Activated CD4-positive, CD25-positive, alpha-beta regulatory T cell (primary cell): ENCODE measurements at places on chromosomes 1 and 21.

DNA sequence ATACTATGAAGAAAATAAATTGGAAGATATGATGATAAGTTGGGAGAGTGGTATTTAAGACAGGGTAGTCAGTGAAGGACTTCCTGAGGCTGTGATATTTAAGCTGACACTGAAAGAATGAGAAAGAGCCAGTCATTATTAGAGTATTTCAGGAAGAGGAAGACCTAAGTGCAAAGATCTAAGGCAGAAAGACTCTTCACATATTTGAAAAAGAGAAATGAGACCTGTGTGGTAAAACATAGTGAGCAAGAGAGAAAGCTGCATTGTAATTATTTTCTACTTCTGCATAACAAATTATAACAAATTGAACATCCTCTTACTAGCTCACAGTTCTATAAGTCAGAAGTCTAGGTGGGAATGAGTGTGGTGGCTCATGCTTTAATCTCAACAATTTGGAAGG lies 34.6 kb upstream of the DOCK7 start:
- DNase-seq, result no peak

- DNase-seq, result no peak
Observed at GRCh38 chr1:46643368-46643775, 24.8 kb downstream of the ATPAF1 start.

DNA sequence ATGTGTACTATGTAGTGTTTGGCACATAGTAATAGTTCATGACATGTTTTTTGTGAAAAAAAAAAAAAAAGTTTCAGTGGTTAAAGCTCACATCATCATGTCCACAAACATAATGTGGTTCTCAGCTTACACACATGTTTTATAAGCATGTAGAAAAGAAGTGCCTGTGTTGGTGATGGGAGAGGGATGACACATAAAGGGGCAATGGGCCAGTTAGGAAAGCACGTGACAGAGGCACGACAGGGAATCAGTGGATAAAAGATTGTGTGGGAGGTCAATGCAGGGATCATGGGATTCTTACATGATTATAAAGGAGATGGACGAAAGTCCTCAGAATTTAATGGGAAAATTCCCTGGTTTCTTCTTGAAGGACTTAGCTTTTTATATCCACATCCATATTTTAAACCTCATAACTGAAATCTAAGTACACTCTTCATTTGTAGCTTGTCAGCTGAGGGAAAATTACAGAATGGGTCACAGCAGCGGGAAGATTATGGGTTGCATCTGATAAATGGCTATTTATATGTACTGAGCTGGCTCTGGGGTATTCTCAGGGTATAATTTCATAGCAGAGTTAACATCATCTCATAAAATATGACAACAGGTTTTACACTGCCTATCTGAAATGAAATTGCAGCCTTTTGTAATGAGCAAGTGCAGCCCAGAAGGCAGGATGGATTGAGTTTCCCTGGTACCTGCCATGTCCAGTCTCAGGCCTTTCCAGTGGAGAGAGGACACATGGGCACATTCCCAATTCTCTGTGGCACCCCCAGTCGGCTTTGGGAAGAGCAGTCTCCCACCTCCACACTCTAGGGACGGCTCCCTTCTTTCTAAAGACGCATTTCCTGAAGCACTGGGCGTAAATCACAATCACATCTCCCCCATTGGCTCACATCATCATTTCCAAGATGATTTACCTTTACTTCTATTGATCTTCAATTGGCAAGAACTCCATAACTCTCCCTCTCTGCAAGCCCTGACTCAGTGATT lies 42.3 kb upstream of the NHLH2 start:
- DNase-seq, result no peak

DNA sequence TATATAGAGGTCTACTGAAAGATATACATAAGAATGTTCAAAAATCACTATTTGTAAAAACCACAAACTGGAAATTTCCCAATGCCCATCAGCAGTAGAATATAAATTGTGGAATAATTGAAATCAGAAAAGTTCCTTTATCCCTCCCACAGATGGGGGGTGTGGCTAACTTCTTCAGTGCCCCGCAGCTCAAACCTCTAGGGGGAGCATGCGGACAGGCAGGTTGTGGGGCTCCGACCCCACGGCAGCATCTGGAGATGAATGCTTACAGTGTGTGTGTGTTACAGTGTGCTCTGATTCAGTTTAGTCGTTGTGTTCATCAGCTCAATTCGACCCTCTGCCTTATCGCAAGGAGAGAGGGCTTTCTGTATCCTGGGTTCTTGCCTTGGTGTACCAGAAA lies 262.1 kb upstream of the LRRC7 start:
- DNase-seq, result no peak

DNA sequence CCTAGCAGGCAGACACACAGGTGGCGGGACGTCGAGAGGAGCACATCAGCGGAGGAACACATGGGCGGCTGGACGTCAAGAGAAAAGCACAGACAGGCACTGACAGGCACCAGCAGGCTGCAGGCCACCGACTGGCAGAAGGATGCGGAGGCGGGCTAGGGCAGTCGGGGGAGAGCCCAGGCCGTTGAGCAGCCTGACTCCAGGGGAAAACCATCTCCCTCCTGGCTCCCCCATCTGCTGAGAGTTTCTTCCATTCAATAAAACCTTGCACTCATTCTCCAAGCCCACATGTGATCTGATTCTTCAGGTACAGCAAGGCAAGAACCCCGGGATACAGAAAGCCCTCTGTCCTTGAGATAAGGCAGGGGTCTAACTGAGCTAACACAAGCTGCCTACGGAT lies 25.5 kb downstream of the B3GALT5 start:
- DNase-seq, result no peak

- DNase-seq, result no peak
Observed at GRCh38 chr1:213570487-213570886, 417.3 kb upstream of the PROX1 start.

DNA sequence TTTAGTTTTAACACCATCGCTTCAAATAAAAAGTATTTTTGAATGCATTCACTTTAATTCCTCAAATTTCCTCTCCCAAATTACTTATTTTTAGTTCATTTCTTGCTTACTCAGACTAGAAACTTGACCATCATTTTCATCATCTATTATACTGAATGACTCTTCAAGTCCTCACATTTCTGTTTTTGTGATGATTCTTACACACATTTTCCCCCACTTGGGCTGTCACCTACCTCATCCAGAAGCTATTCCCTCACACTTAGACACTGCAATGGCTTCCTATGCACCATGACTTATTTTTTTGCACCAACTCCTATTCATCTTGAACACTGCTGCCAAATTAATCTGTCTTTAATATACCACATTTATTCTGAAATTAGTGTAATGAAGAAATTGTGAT lies 239.6 kb upstream of the DUSP10 start:
- DNase-seq, result no peak
